Pancreas (tissue), 10 donors: ENCODE measurements at places on chromosomes 4 and X. TPM values are rescaled to one million over a fixed set of nuclear protein-coding genes. Genes with fewer than 3 reads are reported as not detected.

DNA sequence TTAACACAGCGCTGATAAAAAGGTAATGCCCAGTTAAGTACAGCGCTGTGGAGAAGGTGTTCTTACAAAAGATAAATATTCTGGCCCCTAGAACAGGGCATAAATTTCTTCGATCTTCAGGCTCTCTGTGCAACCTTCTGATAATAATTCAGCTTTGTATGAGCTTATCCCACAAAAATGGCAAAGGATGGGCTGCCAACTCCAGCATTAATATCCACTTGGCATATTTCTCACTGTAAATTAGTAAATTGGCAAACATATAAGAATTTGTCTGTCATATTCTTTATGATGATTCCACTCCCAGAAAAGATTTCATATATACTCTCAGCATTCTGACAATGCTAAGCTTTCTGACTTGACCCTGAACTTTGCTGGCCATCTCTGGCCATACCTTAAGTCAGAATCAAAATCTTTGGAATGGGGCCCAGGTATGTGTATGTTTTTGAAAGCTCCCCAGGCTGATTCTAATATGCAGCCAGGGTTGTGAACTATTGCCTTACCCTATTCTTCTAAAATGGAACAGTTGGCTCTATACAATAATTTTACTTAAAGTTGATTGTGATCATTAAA lies 134.8 kb downstream of the FRYL start:
- peaks cover 8% of the 10 kb centered on the region for H3K4me1 ChIP-seq
- no peaks in the 10 kb centered on the region for H3K36me3 ChIP-seq
- DNase-seq, result no peak
- no peak overlapping the region for H3K4me3 ChIP-seq
- H3K27ac ChIP-seq, result no peak overlapping the region

Gene NXF2B
- 2.0 TPM for polyA plus RNA-seq

GRCh38 chrX:96704629-96705028 lies 20.0 kb downstream of the DIAPH2 start:
- no peaks in the 10 kb centered on the region for H3K36me3 ChIP-seq
- no peak overlapping the region for H3K4me3 ChIP-seq
- no peaks in the 10 kb centered on the region for H3K27me3 ChIP-seq

DNA sequence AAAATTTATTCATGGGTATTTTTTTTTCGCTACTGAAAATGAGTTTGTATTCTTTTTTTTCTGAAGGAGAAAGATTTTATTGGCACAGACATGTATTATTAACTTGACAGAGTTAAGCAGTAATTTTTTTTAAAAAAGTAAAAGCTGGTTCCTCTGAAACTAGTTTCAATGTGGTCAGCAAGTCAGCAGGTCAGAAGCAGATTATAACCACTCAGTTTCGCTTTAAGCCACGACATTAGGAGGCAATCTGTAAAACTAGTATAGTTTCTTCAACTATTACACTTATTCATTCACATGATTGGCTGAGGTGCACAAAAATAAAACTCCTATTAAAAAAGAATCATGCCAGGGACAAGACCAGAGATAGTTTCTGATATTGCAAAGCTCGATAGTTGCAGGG lies 714.2 kb upstream of the PCDH7 start:
- H3K27ac ChIP-seq, result no peak overlapping the region
- no peaks in the 10 kb centered on the region for H3K27me3 ChIP-seq
- no peaks in the 10 kb centered on the region for H3K36me3 ChIP-seq

DNA sequence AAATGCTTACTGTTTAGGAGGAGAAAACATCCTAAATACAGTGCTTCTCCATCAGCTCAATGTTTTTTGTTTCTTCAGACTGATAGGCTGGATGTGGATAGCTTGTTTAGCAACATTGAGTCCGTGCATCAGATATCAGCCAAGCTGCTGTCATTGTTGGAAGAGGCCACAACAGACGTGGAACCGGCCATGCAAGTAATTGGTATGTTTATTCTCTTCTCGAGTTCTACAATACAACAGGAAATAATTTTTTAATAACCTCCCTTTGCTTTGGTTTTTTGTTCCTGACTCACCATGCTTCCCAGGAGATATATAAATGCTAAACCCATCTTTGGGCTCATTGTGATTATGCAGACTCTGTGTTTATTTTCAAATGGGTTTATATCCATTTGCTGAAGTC lies 60.9 kb downstream of the ARHGEF38 start:
- H3K36me3 ChIP-seq, result no peaks in the 10 kb centered on the region
- no peaks in the 10 kb centered on the region for H3K27me3 ChIP-seq
- no peak for DNase-seq
- H3K27ac ChIP-seq, result no peak overlapping the region

DNA sequence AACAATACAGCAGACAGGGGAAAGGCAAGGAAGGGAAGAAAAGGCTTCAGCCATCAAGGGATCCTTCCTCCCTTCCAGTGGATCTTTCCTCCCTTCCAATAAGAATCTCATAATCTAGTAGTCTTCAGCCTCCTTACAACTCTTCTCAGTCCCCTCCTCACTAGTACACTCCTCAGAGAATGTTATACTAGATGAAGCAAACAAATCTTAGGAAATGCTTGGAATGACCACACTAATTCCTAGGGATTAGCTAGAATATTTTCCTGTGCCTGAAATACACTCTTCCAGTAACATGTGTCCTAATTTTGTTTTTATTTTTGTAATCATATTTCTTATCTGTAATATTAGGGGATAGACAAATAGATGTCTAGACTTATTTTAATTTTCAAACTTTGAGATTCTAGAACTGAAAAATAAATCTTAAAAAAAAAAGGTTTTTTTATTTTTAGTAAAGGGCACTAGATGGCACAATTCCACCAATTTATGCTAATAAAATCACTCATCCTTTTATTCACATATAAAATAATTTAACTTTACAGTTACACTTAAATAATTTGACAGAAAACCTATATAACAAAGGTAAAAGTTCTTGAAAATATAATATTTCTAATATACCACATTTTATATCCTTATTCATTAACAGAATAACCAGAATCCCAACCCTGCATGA lies 7.0 kb upstream of the STPG2 start:
- no peaks in the 10 kb centered on the region for H3K36me3 ChIP-seq
- no peak overlapping the region for H3K27ac ChIP-seq
- no peaks in the 10 kb centered on the region for H3K4me1 ChIP-seq
- H3K27me3 ChIP-seq, result no peaks in the 10 kb centered on the region
- no peak overlapping the region for H3K4me3 ChIP-seq

Gene TCEAL3
- polyA plus RNA-seq, result 40.2 TPM

- DNase-seq, result no peak
- no peaks in the 10 kb centered on the region for H3K27me3 ChIP-seq
- H3K27ac ChIP-seq, result no peak overlapping the region
- no peaks in the 10 kb centered on the region for H3K4me1 ChIP-seq
- no peaks in the 10 kb centered on the region for H3K36me3 ChIP-seq
- no peak overlapping the region for H3K4me3 ChIP-seq
Observed at GRCh38 chrX:69231903-69232302, 66.7 kb upstream of the PJA1 start.

Gene NAP1L3
- 0.49 TPM for polyA plus RNA-seq

Gene DMD
- polyA plus RNA-seq, result 9.4 TPM

DNA sequence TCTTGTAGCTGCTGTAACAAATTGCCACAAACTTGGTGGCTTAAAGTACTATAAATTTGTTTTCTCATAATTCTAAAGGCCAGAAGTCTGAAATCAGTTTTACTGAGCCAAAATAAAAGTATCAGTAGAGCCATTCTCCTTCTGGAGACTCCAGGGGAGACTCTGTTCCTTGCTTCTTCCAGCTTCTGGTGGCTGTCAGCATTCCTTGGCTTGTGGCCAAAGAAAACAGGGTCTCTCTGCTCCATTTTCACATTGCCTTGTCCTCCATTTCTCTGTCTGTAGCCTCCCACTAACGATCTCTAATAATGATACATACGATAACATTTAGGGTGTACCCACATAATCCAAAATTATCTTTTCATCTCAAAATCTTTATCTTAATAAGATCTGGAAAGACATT lies 200.4 kb downstream of the MAB21L2 start:
- H3K4me3 ChIP-seq, result no peak overlapping the region
- H3K4me1 ChIP-seq, result peaks cover 14% of the 10 kb centered on the region
- H3K27ac ChIP-seq, result no peak overlapping the region
- H3K36me3 ChIP-seq, result no peaks in the 10 kb centered on the region
- H3K27me3 ChIP-seq, result no peaks in the 10 kb centered on the region

Gene ANK2
- 1.0 TPM for polyA plus RNA-seq

GRCh38 chrX:28321286-28321685 lies 266.0 kb upstream of the IL1RAPL1 start:
- no peaks in the 10 kb centered on the region for H3K4me1 ChIP-seq
- H3K27ac ChIP-seq, result no peak overlapping the region
- no peaks in the 10 kb centered on the region for H3K27me3 ChIP-seq
- no peak for DNase-seq
- no peaks in the 10 kb centered on the region for H3K36me3 ChIP-seq
- no peak overlapping the region for H3K4me3 ChIP-seq

DNA sequence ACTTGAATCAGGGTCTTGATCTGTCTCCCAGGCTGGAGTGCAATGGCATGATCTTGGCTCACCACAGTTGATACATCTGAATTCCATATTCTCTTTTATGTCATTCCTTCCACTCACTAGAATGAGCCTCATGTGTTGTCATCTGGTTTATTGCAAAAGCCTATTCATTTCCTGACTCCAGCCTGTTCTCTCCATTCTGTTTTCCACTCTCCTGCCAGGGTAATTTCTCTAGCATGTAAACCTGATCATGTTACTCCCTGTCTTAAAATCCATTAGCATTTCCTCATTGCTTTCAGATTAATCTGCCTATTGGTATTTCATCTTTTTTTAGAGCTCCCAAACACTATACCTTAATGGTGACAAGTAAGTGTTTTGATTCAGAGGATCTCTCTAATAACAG lies 4.3 kb upstream of the DDX60L start:
- H3K4me3 ChIP-seq, result no peak overlapping the region
- H3K27me3 ChIP-seq, result no peaks in the 10 kb centered on the region
- H3K4me1 ChIP-seq, result no peaks in the 10 kb centered on the region

Gene DUX4
- not detected for polyA plus RNA-seq

Gene VCX3B
- 0.68 TPM for polyA plus RNA-seq

DNA sequence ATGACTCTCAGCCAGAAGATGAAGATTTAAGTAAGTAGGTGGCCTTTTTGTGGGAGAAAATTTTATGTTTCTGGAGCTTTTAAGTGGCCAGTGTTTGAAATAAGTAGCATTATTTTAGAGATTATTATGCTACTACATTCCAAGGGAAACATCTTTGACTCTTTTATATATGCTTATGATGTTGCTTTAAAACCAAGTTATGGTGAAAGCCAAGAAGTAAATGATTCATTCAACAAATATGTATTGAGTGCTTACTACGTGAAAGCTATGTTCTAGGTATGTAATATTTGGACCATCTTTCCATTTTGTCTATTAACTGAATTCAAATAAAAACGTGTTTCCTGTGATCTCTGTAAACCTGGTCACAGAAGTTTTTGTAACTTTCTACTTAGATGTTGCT lies 58.3 kb downstream of the ZFX start:
- H3K4me1 ChIP-seq, result peaks cover 12% of the 10 kb centered on the region
- H3K27me3 ChIP-seq, result no peaks in the 10 kb centered on the region
- H3K36me3 ChIP-seq, result no peaks in the 10 kb centered on the region

GRCh38 chr4:74499986-74500781 lies 55.2 kb downstream of the AREG start:
- H3K27me3 ChIP-seq, result no peaks in the 10 kb centered on the region
- no peak overlapping the region for H3K4me3 ChIP-seq
- no peak for DNase-seq
- H3K27ac ChIP-seq, result no peak overlapping the region
- no peaks in the 10 kb centered on the region for H3K36me3 ChIP-seq

GRCh38 chrX:103628386-103629317 lies at the start of gene TCEAL1:
TCEAL1 (plus strand) TSS chrX:103628975; CDS start chrX:103629917, 942 bp downstream.
- H3K4me3 ChIP-seq, result peak within 1 kb of the TSS; percentile 61
- peak; percentile 51 for DNase-seq
- H3K36me3 ChIP-seq, result no peaks in the 10 kb centered on the region
- H3K27ac ChIP-seq, result peak within 1 kb of the TSS; percentile 86
- H3K27me3 ChIP-seq, result no peaks in the 10 kb centered on the region

Gene DOK7
- polyA plus RNA-seq, result 2.8 TPM
